Brain microvascular endothelial cell (primary cell): ENCODE measurements at places on chromosomes 12 and 14.

- DNase-seq = no peak
Measured at GRCh38 chr14:75262641-75263040, 16.0 kb upstream of the FOS start.

- no peak for DNase-seq
Measured at GRCh38 chr12:52650520-52651081, 1.4 kb downstream of the KRT2 start.

- no peak for DNase-seq
Measured at GRCh38 chr12:102234599-102234998, 37.0 kb upstream of the PMCH start.

DNA sequence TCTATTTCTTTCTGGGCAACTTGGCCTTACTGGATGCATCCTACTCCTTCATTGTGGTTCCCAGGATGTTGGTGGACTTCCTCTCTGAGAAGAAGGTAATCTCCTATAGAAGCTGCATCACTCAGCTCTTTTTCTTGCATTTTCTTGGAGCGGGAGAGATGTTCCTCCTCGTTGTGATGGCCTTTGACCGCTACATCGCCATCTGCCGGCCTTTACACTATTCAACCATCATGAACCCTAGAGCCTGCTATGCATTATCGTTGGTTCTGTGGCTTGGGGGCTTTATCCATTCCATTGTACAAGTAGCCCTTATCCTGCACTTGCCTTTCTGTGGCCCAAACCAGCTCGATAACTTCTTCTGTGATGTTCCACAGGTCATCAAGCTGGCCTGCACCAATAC is 5.3 kb downstream of the OR4N5 start:
- DNase-seq = no peak

GRCh38 chr12:109639151-109639872 is 65.7 kb downstream of the MVK start:
- DNase-seq = no peak

GRCh38 chr14:91348845-91349465 is 68.7 kb downstream of the CCDC88C start:
- no peak for DNase-seq

- DNase-seq = no peak
Measured at GRCh38 chr12:12467688-12468261, 94.9 kb downstream of the DUSP16 start.

DNA sequence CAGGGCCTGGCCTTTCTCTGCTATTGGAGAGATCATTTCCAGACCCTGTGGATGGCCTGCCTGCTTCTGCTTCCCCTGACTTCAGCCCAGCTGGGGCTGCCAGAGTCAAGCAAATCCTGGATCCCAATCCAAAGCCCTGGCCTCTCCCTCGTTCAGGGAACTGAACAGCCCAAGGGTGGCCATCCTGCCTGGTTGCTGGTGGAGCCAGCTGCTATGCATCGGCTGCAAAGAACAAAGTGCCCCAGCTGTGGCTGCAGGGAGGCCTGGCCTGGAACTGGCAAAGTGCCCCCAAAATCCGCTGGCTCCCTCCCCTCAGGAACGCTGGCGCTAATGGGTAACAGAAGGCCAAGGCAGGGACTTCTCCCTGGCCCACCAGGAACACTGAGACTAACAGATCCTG is 56.4 kb downstream of the LRRC74A start:
- DNase-seq = no peak
